ENCODE measurements at places on chromosomes 12 and 14.

- no peak for DNase-seq
Observed at GRCh38 chr12:54349036-54349435, 15.2 kb downstream of the GPR84 start.

DNA sequence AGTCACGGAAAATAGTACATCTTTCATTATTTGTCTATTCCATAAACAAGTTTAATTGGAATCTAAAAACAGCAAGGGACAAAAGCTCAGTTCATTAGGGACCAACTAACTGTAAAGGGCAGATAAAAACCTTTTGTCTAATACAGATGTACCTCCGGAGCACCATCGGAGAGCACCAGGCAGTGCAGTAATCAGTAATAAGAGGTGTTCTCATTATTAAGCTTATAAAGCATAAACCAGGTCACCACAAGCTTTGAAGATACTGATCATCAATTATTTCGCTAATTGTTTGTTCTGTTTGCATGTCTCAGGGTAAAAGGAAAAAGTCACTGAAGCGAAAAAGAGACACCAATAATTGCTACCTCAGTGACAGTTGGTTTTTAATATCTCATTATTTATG is 207.3 kb upstream of the PRKD1 start:
- DNase-seq: no peak

DNA sequence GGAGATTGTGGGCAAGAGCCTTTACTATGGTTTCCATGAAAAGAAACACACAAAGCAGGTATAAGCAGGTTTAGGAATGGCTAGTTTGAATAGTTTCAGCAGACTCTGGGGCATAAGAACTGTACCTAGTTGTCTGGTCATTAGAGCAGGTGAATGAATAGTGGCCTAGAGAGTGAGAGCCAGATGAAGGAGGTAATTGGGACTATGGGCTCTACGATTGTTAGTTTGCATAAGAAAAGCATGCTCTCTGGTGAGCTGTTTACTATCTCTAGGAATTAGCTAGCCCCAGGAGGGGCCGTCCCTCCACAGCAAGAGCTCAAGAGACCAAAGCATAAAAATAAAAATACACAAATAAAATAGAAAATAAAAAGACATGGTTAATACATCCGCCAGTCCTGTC is 397.5 kb upstream of the GARIN6 start:
- DNase-seq: no peak

DNA sequence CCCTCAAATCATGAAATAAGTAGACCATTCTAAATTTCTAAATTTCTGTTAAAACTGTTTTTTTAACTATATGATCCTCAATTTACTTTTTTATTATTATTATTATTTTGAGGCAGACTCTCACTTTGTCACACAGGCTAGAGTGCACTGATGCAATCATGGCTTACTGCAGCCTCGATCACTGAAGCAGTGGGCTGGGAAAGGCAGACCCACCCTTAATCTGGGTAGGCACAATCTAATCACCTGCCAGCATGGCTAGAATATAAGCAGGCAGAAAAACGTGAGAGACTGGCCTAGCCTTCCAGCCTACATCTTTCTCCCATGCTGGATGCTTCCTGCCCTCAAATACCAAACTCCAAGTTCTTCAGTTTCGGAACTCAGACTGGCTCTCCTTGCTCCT is 2.3 kb downstream of the ERO1A start:
- DNase-seq: no peak

DNA sequence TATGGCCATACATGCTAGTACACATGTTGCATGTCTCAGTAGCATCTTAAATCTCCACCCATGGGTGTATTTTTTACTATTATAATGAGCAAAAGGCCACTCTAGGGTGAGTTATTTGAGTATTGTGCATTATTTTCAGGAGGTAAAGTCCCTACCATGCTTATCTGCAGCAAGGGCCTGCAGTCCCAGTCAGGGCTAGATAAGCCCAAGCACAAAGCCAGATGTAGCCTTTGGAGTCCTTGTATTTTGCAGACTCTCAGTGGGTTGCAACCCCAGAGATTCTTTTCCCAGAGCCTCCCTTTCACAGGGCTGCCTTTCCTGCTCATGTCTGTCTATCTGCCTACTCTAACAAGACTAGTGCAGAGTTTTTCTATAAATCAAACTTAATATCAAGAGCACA is 295.3 kb downstream of the IPO8 start:
- DNase-seq: no peak

- peak; percentile 31 for DNase-seq
Observed at GRCh38 chr12:117119592-117120198, 20.5 kb upstream of the TESC start.

DNA sequence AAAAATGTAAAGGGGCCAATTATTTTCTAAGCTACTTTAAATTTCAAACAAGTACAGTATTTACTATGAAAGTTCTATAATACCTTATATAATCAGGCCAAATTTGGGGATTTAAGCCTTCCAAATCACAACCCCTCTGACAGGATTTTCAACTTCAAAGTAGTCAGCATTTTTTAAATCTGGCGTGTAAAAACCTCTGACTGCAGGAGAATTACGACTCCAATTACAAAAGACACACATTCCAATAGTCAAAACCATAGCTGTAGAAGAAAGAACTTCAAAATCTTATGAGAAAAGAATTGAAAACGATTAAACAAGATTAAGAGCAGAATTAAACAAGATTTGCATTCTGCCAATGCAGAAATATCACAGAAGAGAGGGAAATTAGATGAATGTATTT is 12.7 kb downstream of the OSBPL8 start:
- DNase-seq: no peak
